Chondrocyte (in vitro differentiated cells): ENCODE measurements at places on chromosomes 5 and 9. TPM values are rescaled to one million over a fixed set of nuclear protein-coding genes. Genes with fewer than 3 reads are reported as not detected.

DNA sequence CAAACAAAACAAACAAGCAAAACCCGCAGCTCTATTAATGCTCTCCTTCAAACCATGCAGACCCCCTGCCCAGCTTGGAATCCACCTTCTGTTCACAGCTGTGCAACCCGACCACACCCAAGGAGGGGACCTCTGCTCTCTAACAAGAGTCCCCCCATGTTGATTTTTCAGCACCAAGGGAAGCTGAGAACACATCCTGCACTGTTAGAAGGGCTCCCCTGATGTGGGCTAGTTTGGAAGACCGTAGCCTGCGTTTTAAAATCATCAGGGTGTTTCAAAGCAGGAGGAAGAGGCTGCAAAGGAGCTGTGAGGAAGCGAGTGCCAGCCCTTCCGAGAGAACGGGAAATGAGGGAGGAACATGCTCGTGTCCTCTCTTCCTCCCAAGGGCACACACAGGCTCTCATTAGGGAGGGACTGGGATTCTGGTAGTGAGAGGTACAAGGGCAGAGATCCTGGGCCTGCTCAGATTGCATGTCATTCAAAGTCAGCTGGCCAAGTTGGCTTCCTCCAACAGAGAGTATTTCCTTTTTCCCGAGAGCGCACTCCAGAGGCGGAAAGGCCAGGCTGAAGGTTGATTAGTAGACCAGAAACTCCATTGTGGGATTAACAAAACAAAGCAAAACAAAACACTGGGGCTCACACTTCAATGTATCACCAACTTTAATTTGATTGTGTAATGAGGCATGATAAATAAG is 185.9 kb downstream of the SEMA6A start:
- H3K4me3 ChIP-seq: no peak overlapping the region
- no peak for DNase-seq

GRCh38 chr5:96997265-96997859 is 61.5 kb downstream of the LNPEP start:
- peaks cover 13% of the 10 kb centered on the region for H3K36me3 ChIP-seq
- no peak overlapping the region for H3K27ac ChIP-seq
- H3K27me3 ChIP-seq: no peaks in the 10 kb centered on the region
- peaks cover 21% of the 10 kb centered on the region for H3K4me1 ChIP-seq
- DNase-seq: no peak

- no peak overlapping the region for H3K4me3 ChIP-seq
- no peaks in the 10 kb centered on the region for H3K4me1 ChIP-seq
- peak overlapping the region; percentile 42 for H3K27ac ChIP-seq
- no peak for DNase-seq
- peaks cover 3% of the 10 kb centered on the region for H3K27me3 ChIP-seq
These were observed 17.8 kb upstream of the SLCO4C1 start for GRCh38 chr5:102313912-102314311.

DNA sequence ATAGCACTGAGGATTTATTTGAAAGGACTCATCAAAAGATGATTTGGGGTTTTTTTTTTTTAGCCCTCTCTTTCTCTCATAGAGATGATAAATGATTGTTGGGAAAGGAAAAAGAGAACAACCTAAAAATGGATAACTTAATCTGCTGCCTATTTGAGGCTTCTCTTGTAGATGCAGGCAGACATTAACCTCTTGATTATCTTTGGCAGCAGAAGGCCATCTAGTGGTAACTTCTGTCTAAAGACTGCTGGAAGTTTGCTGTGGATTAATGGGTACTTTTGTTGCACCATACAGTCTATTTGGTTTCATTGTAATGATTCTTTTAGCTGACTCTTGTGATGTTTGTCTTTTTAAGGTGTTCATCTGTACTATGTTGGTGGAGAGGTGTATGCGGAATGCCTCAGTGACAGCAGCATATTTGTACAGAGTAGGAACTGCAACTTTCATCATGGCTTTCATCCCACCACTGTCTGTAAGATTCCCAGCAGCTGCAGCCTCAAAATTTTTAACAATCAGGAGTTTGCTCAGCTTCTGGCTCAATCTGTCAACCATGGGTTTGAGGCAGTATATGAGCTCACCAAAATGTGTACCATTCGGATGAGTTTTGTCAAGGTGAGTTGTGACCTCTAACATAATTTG is 18.8 kb downstream of the SMIM32 start:
- no peaks in the 10 kb centered on the region for H3K27me3 ChIP-seq
- H3K36me3 ChIP-seq: peaks cover 27% of the 10 kb centered on the region
- H3K4me3 ChIP-seq: no peak overlapping the region
- no peak overlapping the region for H3K27ac ChIP-seq
- H3K4me1 ChIP-seq: peaks cover 3% of the 10 kb centered on the region

DNA sequence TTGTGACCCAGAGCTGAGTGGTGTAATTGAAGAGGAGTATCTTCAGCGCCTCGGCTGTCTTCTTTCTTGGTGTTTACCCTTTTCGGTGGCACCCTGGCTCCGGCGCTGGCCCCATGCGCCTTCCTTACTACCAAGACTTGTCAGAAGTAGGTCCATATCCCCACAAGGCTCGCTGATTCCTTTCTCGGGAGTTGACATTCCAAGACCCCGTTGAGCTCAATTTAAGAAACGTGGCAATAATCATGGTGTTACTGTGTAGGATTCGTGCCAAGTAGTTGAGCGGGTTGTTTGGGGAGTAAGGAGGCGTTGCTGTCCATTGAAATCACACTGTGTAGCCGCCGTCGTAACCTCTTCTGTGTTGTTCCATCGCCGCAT is 795 bp downstream of the NDUFAF2 start:
- H3K27me3 ChIP-seq: no peaks in the 10 kb centered on the region
- H3K4me3 ChIP-seq: no peak overlapping the region
- no peak for DNase-seq
- no peaks in the 10 kb centered on the region for H3K36me3 ChIP-seq

DNA sequence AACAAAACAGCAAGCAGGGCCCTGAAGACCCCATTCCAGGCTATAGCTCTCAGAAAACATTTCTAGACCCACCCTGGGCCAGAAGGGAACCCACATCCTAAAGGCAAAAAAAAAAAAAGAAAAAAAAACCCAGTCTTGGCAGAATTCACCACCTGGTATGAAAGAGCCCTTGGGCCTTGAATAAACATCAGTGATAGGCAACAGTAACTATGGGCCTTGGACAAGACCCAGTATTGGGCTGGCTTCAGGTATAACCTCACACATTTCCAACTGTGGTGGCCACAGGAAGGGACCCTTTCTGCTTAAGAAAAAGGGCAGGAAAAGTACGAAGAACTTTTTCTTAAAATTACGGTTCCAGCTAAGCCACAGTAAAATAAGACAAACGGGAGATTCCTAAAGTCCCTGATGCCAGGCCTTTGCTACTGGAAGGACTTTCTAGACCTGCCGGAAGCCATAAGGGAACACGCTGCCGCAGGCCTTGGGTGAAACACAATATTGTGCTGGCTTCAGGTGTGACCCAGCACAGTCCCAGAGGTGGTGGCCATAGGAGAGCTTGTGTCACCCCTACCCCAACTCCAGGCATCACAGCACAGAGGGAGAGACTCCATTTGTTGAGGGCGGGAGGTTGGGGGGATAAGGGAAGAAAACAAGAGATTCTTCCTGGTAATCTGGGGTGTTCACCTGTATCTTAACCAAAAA is 505.2 kb upstream of the RGMB start:
- no peak overlapping the region for H3K27ac ChIP-seq
- no peaks in the 10 kb centered on the region for H3K27me3 ChIP-seq
- no peak overlapping the region for H3K4me3 ChIP-seq
- peak; percentile 57 for DNase-seq

DNA sequence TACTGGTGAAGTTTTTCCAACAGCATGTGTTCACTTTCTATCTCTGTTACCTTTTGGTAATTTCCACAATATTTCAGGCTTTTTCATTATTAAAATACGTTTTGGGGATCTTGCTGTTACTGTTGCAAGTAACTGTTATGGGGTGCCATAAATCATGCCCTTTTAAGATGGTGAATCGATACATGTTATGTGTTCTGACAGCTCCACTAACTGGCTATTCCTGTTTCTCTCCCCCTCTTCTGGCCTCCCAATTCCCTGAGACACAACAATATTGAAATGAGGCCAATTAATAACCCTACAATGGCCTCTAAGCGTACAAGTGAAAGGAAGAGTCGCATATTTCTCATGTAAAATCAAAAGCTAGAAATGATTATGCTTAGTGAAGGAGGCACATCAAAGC is 13.1 kb upstream of the MSH3 start:
- no peak overlapping the region for H3K4me3 ChIP-seq
- H3K4me1 ChIP-seq: peaks cover 3% of the 10 kb centered on the region
- H3K36me3 ChIP-seq: peaks cover 25% of the 10 kb centered on the region
- DNase-seq: no peak
- H3K27me3 ChIP-seq: no peaks in the 10 kb centered on the region

DNA sequence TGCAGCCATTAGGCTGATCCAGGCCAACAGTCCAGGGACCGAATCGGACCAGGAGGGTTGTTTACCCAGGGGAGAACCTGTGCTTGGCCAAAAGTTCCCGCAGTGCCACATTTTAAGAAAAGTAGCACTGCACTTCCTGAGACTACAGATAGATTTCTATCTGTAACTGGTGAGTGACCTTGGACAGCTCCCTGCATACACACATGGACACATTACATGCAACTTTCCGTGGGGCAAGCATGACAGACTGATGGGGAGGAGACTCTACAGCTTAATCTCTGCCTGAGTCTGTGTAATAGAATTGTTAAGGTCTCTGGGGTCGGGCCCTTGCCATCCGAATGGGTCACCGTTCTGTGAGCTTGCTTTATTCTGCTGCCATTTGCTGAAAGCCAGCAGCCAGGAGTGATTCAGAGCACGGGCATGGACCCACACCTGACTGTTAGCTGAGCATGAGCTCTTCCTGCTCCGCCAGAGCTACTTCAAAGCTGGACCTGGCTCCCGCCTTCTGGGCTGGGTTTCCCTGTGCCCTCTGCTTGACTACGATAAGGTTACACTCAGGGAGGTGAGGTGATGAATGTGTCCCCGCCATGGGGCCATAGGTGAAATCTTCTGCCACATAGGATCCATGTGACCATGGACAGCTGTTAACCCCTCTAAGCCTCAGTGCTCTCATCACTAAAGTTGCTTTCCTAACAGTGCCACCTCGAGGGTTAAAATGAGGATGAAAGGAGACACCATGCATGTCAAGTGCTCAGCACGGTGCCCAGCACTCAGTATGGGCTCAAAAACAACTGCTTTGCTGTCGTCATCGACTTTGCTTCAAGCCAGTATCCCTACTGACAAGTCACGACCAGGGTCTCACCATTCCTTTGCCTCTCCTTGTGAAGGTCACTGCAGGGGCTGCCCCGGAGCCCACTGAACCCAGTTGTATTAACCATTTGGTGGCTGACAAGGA is 200.0 kb downstream of the MELK start:
- DNase-seq: no peak
- H3K27ac ChIP-seq: no peak overlapping the region
- H3K4me1 ChIP-seq: no peaks in the 10 kb centered on the region
- H3K27me3 ChIP-seq: peaks cover 46% of the 10 kb centered on the region

DNA sequence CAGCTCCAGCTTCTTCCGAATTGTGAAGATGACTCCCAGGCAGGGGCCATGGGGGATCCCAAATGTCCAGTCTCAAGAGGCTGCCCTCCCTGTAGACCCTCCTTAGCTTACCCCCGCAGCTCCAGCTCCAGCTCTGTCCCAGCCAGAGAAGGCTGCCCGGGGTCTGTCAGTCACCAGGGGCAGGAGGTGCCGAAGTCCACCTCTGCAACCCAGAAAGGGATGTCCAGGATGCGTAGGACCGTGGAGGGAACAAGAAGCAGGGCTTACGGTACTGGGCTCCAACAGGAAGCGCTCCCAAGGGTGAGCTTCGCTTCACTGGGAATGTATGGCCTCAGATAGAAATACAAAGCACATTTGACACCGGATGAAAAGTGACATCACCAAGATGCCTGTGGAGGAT is 6.0 kb downstream of the IPPK start:
- no peak overlapping the region for H3K4me3 ChIP-seq
- peak; percentile 40 for DNase-seq
- H3K27me3 ChIP-seq: no peaks in the 10 kb centered on the region
- H3K4me1 ChIP-seq: peaks cover 43% of the 10 kb centered on the region

DNA sequence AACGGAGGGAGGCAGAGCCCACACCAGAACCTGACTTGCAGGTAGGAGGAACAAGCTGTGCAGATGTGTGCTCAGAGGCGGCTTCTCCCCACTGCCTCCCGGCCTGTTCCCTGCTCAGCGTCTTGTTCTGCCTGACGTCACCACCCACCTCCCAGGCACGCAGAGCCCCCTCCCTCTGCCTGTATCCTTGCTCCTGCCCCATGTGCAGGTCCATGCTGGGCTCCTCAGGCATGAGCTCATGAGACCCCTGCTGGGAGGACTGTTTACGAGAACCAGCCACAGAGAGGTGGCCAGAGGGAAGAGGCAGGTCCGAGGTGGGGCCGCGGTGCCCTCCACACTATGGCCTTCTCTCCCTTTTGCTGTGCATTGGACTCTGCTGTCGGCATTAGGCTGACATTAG is 45.5 kb downstream of the SLC6A3 start:
- H3K27me3 ChIP-seq: peaks cover 49% of the 10 kb centered on the region
- H3K4me1 ChIP-seq: no peaks in the 10 kb centered on the region
- H3K36me3 ChIP-seq: peaks cover 3% of the 10 kb centered on the region
- no peak overlapping the region for H3K4me3 ChIP-seq
- H3K27ac ChIP-seq: no peak overlapping the region
- no peak for DNase-seq

DNA sequence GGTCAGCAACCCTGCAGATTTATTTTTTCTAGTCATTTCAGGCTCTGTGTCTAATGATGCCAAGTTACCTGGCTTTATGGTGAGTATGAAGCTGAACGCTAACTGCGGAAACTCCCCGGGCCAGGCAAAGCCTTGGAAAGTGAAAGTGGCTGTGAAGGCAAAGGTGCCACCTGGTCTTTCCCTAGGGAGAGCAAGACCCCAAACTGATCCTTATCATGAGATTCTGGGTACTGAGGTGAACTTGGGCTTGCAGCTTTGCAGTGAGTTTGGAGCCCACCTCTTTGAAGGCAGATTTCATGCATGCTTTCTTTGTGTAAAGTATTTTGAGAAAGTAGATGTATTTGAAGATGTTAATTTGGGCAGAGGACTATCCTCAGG is 63.3 kb downstream of the CARTPT start:
- H3K4me3 ChIP-seq: no peak overlapping the region
- no peak for DNase-seq
- H3K27me3 ChIP-seq: peaks cover 2% of the 10 kb centered on the region

Gene FOXD1
- 28.1 to 78.9 TPM (median 28.6 TPM) in 3 replicates for total RNA-seq

Gene CCT5
- 161 to 170 TPM (median 165 TPM) in 3 replicates for total RNA-seq

Gene SHOC1
- not detected in 3 replicates for total RNA-seq

Gene ARL10
- 24.5 to 37.8 TPM (median 33.7 TPM) in 3 replicates for total RNA-seq

Gene TPD52L3
- not detected in 3 replicates for total RNA-seq
